ENCODE measurements at places on chromosomes 1 and 21. TPM values are rescaled to one million over a fixed set of nuclear protein-coding genes. Genes with fewer than 3 reads are reported as not detected.

Gene RYR2
- total RNA-seq = not detected

Gene KRTAP11-1
- not detected for total RNA-seq

Gene GABPA
- 16.4 TPM for total RNA-seq

Gene SRSF4
- total RNA-seq = 40.1 TPM

GRCh38 chr1:76674689-76675210 is 192.5 kb upstream of the ST6GALNAC5 start:
- DNase-seq = no peak

DNA sequence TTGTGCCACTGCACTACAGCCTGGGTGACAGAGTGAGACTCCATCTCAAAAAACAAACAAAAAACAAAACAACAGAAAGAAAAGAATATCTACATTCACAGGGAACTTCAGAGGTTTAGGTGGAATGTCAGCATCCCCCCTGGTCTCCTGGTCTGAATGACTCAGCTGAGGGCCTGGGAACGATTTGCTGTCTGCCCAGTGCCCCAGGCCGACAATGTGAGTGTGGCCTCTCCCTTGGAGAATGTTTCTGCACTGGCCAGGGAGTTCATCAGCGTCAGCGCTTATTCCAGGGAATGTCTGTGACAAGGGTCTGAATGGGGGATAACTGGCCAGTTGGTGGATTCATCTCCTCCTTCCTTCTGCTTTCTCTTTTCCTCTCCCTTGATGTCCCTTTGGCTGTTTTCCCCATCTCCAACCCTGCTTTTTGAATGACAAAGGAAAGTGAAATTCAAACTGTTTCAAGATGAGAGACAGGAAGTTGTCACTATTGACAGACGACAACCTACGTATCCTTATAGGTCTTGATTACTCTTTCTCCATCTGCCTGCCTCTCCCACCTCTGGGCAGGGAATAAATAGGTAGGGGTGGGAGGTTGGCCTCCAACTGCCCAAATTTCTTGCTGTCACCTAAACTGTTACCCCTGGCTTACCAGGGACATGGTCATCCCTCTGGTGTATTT is 213.1 kb downstream of the HHAT start:
- DNase-seq = no peak

Gene C21orf91
- 11.5 TPM for total RNA-seq

Gene GJA9
- 0.26 TPM for total RNA-seq

DNA sequence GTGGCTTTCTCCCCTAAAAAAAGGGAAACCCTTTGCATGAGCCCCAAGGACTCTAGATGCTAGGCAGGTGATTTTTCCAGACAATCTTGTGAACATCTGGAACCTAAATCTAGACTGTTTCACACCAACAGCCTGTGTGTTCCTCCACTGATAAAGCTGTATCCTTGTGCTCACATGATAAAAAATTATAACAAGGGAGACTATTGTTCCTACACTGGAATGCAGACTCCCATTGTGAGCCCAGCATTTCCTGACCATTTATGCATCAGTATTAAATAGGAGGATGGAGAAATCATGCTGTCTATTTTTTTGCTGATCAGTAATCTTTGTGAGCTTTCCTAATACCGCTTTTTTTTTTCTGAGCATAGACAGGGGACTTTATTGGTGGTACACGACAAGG is 52.5 kb downstream of the ZNF697 start:
- DNase-seq = no peak

GRCh38 chr1:67489643-67490042 is 59.4 kb upstream of the SERBP1 start:
- peak; percentile 65 for DNase-seq

Gene AGT
- total RNA-seq = not detected

DNA sequence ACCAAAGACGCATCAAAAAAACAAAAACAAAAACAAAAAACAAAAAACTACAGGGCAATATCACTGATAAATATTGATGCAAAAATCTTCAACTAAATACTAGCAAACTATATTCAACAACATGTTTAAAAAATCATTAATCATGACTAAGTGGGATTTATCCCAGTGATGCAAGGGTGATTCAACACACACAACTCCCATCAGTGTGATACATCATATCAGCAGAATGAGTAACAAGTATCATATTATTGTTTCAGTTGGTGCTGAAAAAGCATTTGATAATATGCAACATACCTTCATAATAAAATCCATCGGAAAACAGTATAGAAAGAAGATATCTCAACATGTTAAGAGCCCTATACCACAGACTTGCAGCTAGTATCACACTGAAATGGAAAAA is 953.0 kb downstream of the AMY1C start:
- DNase-seq = peak; percentile 48

DNA sequence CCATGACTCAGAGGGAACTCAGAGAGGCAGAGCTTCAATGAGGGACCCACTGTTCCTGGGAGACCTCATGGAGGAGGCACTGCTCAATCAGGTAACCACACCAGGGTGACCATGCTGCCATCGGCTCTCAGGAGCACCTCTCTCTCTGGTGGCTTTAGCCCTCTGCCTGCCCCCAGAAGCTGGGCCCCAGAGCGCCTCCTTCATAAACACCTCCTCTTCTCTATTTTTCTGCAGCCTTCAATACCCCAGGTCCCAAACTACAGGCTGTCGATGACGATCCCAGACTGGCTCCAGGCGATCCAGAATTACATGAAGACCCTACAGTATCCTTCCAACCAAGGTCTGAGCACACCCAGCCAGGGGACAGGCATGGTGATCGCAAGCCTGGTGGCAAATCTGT is 10.6 kb downstream of the VASH2 start:
- DNase-seq = no peak

Gene TAS1R3
- total RNA-seq = 0.26 TPM

- no peak for DNase-seq
Observed at GRCh38 chr1:8570465-8570864, 247.0 kb downstream of the RERE start.

- no peak for DNase-seq
Observed at GRCh38 chr1:167185062-167185461, 35.6 kb upstream of the POU2F1 start.

Gene SLC16A4
- 34.2 TPM for total RNA-seq

- no peak for DNase-seq
Observed at GRCh38 chr1:68113966-68114365, 63.5 kb upstream of the DIRAS3 start.

Gene BRDT
- total RNA-seq = not detected

- peak; percentile 17 for DNase-seq
Observed at GRCh38 chr21:45060675-45061311, 13.6 kb upstream of the ADARB1 start.

Gene EPHA2
- total RNA-seq = 117 TPM

GRCh38 chr1:198909973-198910372 is 271.1 kb downstream of the PTPRC start:
- no peak for DNase-seq

GRCh38 chr21:30719401-30719800 is 824 bp upstream of the KRTAP21-3 start:
- DNase-seq = no peak

DNA sequence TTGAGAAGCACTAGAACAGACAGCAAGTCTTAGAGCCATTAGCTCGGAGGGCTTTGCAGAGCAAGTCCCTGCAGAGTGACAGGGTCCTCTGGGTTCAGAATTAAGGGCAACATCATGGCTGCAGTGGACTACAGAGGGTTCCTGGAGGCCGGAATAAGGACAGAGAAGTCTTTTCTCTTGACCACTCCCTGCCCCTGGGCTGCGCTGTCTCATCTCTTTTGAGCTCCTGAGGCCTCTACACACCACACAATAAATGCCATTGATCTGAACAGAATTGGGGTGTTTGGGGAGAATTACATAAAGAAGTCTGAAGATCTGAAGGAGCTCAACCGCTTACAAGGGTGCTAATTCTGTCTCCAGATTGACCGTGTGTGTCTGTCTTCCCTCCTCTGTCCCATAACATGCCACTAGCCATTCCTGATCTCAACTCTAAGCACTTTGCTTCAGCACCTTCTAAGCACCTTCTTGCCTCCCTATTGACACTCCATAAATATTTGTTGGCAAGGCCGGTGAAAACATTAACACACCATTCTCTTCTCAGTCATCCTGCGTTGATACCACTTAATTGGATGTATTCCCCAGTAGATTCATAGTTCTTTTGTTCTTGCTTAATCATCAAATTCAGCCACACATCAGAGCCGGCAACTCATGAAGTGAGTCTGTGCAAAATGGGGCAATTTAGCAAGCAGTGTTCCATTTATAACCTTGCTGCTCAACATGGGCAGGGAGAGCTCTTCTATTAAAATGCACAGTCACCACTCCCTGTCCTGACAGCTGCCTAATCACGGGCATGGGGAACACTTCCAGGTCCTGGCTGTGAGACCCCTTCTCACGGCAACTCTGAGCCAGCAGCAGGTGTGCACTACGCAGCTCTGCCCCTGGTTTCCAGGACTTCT is 49.7 kb downstream of the NMNAT2 start:
- DNase-seq = no peak

GRCh38 chr1:59063501-59063900 is 233.4 kb upstream of the FGGY start:
- no peak for DNase-seq

GRCh38 chr1:84632673-84633434 is 57.4 kb downstream of the SSX2IP start:
- peak; percentile 84 for DNase-seq

DNA sequence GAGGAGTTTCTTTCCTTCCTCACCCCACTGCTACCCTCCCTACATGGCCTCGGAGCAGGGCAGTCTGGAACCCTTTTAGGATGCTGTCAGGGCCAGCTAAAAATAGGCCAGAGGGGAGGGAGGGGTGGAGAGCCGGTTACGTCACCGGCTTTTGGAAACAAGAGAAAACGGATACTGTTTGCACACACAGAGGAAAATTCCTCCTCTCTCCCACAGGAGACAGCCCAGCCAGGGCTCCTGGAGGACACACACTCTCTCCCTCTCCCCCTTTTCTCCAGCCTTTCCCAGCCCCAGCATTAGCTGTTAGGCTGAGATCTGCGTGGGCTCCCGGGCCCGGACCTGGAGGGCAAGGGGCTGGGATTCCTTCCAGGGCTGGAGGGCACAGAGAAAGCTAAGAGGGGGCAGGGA is 20.0 kb upstream of the ALDH4A1 start:
- DNase-seq = peak; percentile 63

Gene BEST4
- 0.13 TPM for total RNA-seq

GRCh38 chr1:114032271-114033215 is 53.3 kb downstream of the OLFML3 start:
- peak; percentile 85 for DNase-seq

DNA sequence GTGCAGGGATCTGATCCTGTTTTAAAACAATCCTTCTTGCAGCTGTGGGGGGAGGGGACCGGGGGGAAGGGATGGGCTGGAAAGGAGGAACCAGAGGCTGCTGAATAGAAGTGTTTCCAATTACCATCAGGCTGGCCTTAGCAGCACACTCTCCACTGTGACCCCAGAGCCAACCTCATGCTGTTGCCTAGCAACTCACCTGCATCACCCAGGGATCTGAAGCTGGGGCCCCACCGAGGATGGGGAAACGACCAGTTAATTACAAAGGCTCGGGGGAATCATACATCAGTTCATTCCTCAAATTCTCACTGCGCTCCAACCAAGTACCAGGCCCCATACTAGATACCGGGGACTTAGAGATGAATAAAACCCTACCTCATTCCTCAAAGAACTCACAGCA is 11.9 kb upstream of the GPX7 start:
- DNase-seq = no peak

DNA sequence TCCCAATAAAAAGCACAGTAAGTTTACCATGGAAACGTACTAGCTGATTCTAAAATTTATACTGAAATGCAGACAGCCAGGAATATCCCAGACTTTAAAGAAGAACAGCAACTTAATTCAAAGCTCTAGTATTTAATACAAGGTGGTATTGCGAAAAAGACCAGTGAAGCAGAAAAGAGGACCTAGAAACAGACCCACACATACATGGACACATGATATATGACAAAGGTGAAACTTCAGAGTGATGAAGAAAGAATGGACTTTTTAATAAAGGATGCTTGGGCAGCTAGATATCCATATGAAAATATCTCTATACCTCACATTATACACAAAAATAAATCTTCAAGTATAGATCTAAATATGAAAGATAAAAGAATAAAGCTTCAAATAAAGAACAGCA is 62.6 kb downstream of the COP1 start:
- no peak for DNase-seq

Gene ASAP3
- 1.8 TPM for total RNA-seq

DNA sequence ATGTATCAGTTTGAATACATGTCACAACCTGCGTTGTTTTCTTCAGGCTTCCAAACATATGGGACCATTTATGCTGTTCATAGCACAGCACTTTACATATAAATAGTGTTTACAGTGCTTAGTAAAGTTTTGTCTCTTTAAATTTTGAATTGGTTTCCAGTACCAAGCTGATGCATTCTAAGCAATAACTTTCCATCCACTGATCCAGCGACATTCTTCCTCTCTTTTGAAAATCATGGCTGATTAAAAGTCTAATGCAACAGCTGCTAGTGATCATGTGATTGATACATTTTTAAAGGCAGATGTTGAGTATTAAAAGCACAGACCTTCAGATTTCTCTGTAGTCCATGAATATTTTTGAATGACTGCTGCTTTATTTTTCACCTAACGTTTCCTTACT is 154.9 kb downstream of the PTPRC start:
- DNase-seq = no peak

Gene FYB2
- total RNA-seq = not detected

GRCh38 chr1:45762291-45762690 is 11.8 kb upstream of the IPP start:
- DNase-seq = no peak

DNA sequence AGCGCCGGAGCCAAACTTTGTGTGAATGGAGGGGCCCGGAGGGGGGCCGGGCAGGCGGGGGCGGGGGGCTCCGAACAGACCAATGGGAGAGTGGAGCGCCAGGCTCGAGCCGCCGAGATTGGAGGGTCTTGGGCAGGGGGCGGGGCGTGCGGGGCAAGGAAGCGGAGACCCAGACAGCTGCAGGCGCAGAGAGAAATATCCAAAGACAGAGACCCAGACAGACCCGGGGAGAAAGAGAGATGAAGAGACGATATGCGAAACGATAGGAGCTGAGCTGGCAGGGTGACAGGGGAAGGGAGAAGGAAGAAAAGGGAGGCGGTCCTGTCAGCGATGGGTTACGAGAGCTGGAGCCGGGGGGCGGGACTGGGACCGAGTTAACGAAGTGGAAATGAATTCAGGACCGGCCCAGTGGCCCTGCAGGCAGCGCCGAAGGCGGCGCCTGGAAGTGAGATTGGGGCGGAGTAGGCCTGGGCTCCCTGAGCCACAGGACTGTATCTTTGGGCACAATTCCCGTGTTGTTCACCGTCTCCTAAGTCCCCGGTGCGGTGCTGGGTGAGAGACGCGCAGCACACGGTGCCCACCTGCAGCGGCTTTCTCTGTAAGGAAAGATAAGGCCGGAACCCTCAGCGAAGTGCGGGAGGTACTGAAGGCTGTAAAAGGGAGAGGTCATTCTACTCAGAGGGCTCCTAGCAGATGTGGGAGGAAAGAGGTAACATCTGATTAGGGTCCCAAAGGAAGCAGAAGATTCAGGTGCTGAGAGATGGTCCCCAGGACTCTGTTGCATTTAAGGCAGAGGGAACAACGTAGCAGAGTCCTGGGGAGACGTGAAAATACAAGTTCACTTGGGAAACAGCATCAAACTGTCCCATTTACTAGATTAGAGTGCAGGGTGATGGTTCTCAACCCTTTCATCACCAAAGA is 543 bp upstream of the KCNJ10 start:
- DNase-seq = peak; percentile 29

Gene GRHL3
- 49.8 TPM for total RNA-seq
